ENCODE measurements at places on chromosomes 3 and 15.

- DNase-seq: no peak
Measured at GRCh38 chr3:139227165-139227564, 116.7 kb upstream of the MRPS22 start.

GRCh38 chr3:62679988-62680387, 195.2 kb downstream of the CADPS start:
- DNase-seq: no peak

- no peak for DNase-seq
Measured at GRCh38 chr15:76181705-76182107, 121.9 kb downstream of the TMEM266 start.

- DNase-seq: no peak
Measured at GRCh38 chr3:138747225-138747624, 87.5 kb downstream of the PIK3CB start.

GRCh38 chr15:29121369-29121656, 148.3 kb downstream of the NSMCE3 start:
- no peak for DNase-seq

DNA sequence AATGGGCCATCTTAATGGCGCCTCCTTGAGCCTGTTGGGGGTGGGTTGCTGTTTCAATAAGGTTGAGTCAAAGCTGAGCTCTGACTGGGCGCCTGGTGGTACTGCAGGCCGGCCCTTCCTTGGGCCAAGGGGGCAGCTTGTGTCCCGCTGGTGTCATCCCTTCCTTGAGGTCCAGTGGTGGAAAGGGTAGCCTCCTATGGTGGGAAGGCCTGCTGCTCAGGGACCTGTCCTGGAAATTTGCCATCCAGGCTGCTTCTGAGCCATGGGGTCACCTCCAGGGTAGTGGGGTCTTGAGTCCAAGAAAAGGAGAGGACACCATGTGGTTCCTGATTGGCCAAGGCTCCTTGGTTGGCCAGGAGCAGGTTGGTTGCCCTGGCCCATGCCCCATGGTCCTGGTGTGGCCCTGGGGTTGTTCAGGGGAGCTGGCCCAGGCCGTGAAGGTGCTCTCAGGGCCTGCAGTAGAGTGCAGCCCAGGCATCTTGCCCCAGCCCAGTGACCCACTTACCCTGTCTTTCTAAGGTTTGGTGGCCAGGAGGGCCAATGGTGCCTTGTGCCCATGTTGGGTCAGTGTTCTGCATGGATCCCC, 188.7 kb downstream of the UBE3A start:
- no peak for DNase-seq

DNA sequence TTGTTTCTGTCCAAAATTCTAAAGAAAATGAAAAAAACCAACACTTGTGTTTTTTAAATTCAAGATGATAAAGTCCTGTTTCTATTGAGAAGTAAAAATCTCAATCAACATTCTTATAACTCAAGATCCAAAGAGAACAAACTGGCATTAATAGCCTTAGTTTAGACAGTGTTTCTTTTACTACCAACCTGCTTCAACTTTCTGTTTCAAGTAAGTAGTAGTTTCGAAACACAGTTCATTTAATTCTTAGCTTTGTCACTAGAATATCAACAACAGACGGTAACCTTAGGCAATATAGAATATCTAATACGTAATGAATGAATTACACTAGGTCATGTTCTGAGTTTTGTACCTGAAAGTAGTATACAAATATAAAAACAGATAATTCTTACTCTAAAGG, 23.7 kb downstream of the CIP2A start:
- DNase-seq: no peak

GRCh38 chr3:188294113-188294512, 140.2 kb downstream of the LPP start:
- DNase-seq: no peak

- DNase-seq: no peak
Measured at GRCh38 chr3:60954048-60954447, 297.2 kb downstream of the FHIT start.

Measured in SW 1271 (cell line).